Activated T-helper 2 cell treated with anti-CD3 and anti-CD28 coated beads, Interferon-gamma antibody, Interleukin-2, Interleukin-4, amounts not matched to agents 10 μg/mL and 5 μg/mL and 100 μg/mL, durations not matched to agents 14 hours and 24 hours and 36 hours (primary cell): ENCODE measurements at places on chromosomes 12 and 14. TPM values are rescaled to one million over a fixed set of nuclear protein-coding genes. Genes with fewer than 3 reads are reported as not detected.

- H3K4me1 ChIP-seq, result no peaks in the 10 kb centered on the region
- no peaks in the 10 kb centered on the region for H3K27me3 ChIP-seq
- no peaks in the 10 kb centered on the region for H3K36me3 ChIP-seq
Observed at GRCh38 chr14:41285186-41285748, 321.4 kb upstream of the LRFN5 start.

DNA sequence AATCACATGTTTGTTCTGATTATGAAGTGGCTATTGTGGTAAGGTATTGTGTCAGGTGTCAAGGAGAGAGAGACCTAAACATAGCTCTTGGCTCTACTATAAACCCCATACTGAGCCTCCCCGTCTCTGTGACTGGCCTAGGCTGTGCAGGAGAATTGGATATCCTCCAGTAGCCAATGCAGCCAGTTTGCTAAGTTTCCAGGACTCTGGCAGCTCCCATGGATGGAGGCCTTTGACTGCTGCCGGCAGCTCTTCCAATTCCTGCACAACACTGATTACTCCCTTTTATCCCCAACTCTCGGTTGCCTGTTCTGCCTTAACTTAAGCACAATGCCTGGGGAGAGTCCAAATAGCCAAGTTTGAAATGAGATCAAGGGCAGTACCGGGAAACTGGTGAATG lies 59.3 kb downstream of the ABCC9 start:
- no peak for DNase-seq
- H3K4me1 ChIP-seq, result no peaks in the 10 kb centered on the region
- H3K36me3 ChIP-seq, result no peaks in the 10 kb centered on the region
- H3K4me3 ChIP-seq, result no peak overlapping the region

- H3K4me3 ChIP-seq, result no peak overlapping the region
- H3K27me3 ChIP-seq, result no peaks in the 10 kb centered on the region
- DNase-seq, result no peak
- no peaks in the 10 kb centered on the region for H3K4me1 ChIP-seq
- no peak overlapping the region for H3K27ac ChIP-seq
Observed at GRCh38 chr12:93484315-93484981, 17.1 kb downstream of the MRPL42 start.

GRCh38 chr12:127823801-127824200 lies 443.2 kb upstream of the TMEM132C start:
- H3K27ac ChIP-seq, result no peak overlapping the region
- no peaks in the 10 kb centered on the region for H3K27me3 ChIP-seq
- H3K4me1 ChIP-seq, result no peaks in the 10 kb centered on the region
- H3K36me3 ChIP-seq, result no peaks in the 10 kb centered on the region
- DNase-seq, result no peak

DNA sequence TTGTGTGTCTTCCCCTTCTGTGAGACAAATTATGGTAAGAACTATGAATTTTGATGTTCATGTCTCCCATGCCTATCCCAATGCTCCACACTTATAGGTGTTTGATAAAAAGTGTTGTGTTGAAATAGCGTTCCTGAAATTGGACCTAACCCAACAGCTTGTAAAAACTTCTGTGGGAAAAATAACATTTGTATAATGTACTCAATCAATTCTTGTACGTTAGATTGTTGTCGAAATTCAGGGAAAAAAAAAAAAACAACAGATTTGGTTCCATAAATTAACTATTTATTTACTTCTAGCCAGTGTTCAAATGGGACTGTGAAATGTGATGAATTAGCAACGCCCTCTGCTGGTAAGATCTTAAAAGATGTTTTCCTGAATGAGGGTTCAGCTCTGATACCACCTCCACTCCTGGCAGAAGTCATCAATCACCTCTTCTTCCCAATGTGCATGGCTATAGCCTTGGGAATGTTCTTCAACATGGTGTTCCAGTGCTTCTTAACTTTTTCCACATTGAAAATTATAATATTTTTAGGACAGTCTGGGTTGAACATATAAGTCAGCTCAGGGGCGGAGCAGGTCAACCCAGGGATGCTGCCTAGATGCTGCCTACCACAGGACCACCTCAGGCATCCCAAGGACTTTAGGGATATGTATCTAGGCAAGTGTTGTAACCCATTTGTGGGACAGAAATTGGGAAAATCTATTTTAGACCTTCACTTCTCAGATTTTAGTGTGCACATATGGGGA lies 170.6 kb downstream of the OTOGL start:
- no peak overlapping the region for H3K4me3 ChIP-seq
- no peaks in the 10 kb centered on the region for H3K4me1 ChIP-seq
- no peak for DNase-seq
- peaks cover under 1% of the 10 kb centered on the region for H3K27me3 ChIP-seq
- no peak overlapping the region for H3K27ac ChIP-seq

GRCh38 chr12:100413001-100413400 lies 56.1 kb downstream of the SLC17A8 start:
- no peaks in the 10 kb centered on the region for H3K36me3 ChIP-seq
- H3K4me3 ChIP-seq, result no peak overlapping the region
- DNase-seq, result no peak
- H3K27me3 ChIP-seq, result peaks cover 10% of the 10 kb centered on the region

GRCh38 chr12:22684140-22685118 lies 59.5 kb downstream of the ETNK1 start:
- peak overlapping the region; percentile 7 for H3K27ac ChIP-seq
- peaks cover 55% of the 10 kb centered on the region for H3K36me3 ChIP-seq
- no peaks in the 10 kb centered on the region for H3K27me3 ChIP-seq
- H3K4me1 ChIP-seq, result peaks cover 25% of the 10 kb centered on the region
- H3K4me3 ChIP-seq, result no peak overlapping the region

- H3K4me1 ChIP-seq, result peaks cover 14% of the 10 kb centered on the region
- no peak overlapping the region for H3K27ac ChIP-seq
- H3K27me3 ChIP-seq, result peaks cover 19% of the 10 kb centered on the region
- no peaks in the 10 kb centered on the region for H3K36me3 ChIP-seq
- no peak overlapping the region for H3K4me3 ChIP-seq
Observed at GRCh38 chr14:52125885-52126284, 57.0 kb upstream of the NID2 start.

DNA sequence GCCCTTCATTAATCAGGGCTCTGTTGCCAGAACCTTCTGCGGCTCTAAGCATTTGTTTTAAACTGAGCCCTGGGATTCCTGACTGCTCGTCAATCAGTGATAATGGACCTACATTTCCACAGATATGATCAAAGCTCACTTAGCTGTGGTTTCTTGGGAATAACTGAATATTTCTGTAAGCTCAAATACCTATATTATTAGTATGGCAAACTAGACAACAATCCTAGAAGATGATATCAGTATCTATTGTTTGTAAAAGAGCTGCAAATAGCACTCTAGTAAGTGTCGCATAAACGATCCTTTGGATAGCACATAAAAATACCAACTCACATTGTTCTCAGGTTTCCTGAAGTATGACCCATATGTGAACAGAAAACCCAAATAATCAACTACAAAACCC lies 150.4 kb downstream of the PPM1H start:
- no peak overlapping the region for H3K27ac ChIP-seq
- H3K36me3 ChIP-seq, result no peaks in the 10 kb centered on the region
- H3K4me1 ChIP-seq, result peaks cover 12% of the 10 kb centered on the region
- H3K27me3 ChIP-seq, result peaks cover 6% of the 10 kb centered on the region
- H3K4me3 ChIP-seq, result no peak overlapping the region
- DNase-seq, result no peak

The IPO4 gene
- total RNA-seq, result 77.0 and 80.4 TPM in 2 replicates
